ENCODE measurements at places on chromosomes 6 and 20.

DNA sequence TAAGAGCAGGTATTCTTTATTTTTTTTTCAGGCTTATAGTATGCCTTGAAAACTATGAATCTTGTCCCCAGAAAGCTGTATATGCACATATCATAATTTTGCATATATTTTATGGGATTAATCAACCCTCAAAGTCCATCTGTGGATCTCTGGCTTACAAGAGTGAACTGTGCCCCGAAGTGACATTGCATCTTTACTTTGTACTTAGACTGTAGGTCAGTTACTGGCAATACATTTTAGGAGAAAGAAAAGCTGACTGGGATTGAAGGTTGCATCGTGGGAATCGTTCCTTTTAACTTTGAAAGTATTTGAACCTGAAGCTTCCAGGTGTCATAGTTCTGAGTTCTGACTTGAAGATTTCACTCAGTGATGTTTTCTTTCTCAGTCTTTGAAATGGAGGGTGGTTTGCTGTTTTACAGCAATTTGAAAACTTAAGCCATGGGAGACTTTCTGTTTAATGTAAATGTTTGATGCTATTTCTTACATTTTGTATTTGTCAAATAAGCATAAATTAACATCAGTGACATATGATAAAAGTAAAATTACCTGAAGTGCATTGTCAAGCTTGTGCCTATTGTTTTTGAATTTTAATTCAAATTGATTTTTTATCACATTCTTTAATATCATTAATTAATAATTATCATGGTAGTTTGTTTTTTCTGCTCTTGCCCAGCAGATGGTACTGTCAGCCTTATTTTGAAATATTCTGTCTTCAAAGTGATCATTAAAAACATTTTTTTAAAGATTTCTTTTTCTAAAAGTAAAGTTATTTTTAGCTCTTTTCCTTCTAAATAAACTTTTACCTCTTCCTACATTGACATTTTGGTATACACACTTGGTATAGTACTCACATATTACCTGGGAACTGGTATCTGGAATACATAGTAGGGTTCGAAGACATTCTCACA lies 29.0 kb downstream of the L3MBTL3 start:
- no peak for DNase-seq

DNA sequence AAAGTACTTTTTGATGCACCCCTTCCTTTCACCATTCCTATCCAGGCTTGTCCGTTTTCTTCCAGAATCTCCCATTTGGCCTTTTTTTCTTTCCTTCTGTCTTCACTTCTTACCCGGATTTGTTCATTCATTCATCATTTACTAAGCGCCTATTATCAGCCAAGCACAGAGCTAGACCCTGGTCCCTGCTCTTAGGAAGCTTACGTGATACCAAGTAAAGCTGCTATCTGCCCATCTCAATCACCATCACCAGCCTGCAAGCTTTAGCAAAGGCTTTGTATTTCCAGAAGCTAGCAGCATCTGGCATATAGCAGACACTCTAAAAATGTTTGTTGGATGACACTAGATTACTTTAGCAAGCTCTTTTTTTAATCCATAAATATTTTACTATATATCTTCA lies 4.8 kb downstream of the NDRG3 start:
- DNase-seq: no peak

DNA sequence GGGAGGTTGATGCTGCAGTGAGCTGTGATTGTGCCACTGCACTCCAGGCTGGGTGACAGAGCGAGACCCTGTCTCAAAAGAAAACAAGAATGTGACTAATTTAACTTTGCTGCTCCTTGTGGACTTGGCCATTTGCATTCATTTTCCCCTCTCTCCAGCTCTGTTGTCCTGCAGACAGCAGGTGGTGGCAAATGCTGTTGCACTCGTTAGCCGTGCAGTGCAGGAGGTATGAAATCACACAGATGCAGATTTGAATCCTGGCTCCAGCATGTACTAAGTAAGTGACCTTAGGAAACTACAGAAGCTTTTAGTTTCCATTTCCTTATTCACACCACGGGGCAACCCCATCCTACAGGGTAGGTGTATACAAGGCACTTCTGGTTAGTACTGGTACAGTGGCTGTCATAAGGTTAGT lies 9.6 kb upstream of the BEND3 start:
- DNase-seq: no peak

GRCh38 chr6:42482174-42482573 lies 30.4 kb upstream of the TRERF1 start:
- no peak for DNase-seq

DNA sequence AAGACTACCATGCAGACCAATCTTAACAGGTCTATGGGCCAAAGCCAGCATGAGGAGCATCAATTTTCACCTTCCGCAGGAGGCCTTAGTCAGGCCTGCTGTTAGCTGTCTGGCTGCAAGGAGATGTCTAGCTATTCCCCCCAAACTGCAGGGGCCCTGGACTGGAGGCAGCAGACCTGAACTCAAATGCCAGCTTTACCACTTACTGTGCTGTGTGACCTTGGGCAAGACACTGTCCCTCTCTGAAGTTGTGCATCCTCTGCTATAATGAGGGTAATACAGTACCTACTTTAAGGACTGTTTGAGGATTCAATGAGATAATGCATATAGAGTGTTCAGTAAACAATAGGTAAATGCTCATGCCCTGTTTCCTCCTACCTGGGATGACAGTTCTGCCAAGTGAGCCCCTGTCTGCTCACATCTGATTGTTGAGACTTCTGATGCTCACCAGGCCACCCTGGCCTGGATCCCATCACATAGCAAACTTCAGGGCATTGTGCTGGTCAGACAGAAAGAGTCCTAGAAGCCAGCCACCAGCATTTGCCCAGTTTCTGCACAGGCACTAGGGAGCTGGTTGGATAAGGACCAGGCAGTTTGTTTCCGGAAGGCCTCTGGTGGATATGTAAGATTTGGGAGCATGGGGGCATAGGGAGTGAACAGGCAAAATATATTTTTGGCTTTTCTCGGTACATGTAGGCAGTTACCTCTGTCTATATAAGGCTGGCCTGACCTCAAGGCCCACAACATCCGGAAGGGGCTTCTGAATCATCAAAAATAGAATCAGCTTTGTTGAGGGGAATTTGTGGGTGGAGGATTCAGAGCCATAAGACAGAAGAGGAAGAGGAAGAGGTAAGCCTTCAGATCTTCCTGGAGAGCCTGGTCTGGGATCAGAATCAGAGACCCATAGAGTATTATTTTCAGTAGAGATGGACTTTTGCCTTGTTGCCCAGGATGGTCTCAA lies 2.3 kb upstream of the OCSTAMP start:
- no peak for DNase-seq

- DNase-seq: no peak
These were observed 4.6 kb downstream of the PTPN1 start for GRCh38 chr20:50514750-50515149.

- DNase-seq: no peak
These were observed 70.5 kb downstream of the FAM217A start for GRCh38 chr6:4008324-4009047.

GRCh38 chr6:130046671-130047070 lies 28.3 kb downstream of the L3MBTL3 start:
- DNase-seq: no peak

DNA sequence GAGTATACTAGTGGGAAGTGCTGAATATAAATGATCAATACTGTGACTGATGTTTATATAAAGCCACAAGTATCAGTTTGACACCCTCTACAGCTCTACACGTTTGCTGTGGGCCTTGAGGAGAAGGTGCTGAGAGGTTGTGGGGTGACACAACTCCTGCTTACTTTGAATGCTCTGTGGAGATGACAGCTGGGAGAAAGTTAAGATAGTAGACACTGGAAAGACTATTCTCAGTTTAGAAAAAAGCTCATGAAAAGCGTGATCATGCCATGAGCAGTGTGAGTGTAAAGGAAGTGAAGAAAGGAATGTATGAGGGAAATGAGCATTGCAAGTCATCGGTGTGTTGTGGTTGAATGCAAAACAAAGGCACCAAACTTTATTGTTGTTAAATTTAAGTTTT lies 215.8 kb downstream of the UTRN start:
- no peak for DNase-seq

GRCh38 chr20:973785-974194 lies 28.3 kb downstream of the RSPO4 start:
- no peak for DNase-seq

GRCh38 chr20:61748376-61748775 lies 317.3 kb downstream of the TAF4 start:
- DNase-seq: no peak

GRCh38 chr20:62815066-62815991 lies 1.5 kb upstream of the COL9A3 start:
- DNase-seq: peak; percentile 68

GRCh38 chr20:37350649-37351574 lies 5.0 kb downstream of the SRC start:
- no peak for DNase-seq

- no peak for DNase-seq
These were observed 524.5 kb downstream of the BMP2 start for GRCh38 chr20:7291946-7292345.

DNA sequence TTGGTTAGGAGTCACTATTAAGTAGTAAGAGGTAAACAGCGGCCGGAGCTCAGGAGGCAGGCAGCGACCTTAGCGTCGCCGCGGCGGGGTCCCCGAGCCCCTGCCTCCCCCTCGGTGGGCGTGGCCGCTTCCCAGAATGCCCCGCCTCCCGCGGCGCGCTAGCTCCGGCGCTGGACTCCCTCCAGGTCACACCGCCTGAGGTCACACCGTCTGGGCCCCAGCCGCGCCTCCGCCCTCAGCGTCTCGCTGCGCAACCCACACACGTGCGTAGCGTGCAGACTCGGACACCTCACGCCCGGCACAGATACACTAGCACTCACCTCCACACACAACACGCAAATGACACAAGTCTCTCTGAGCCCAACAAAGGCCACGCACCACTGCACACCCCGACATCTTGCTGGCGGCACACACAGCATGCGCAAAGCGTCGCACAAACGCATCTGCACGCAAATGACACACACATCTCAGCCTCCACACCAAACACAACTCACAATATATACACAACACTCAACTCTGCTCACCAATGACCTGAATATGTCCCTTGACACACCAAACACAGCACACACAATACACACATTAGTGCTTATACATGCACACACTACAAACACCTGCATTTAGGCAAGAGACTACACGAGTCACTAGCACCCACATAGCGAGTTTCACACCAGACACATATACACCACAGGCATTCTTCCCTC lies 17.6 kb upstream of the CDKN1A start:
- no peak for DNase-seq

DNA sequence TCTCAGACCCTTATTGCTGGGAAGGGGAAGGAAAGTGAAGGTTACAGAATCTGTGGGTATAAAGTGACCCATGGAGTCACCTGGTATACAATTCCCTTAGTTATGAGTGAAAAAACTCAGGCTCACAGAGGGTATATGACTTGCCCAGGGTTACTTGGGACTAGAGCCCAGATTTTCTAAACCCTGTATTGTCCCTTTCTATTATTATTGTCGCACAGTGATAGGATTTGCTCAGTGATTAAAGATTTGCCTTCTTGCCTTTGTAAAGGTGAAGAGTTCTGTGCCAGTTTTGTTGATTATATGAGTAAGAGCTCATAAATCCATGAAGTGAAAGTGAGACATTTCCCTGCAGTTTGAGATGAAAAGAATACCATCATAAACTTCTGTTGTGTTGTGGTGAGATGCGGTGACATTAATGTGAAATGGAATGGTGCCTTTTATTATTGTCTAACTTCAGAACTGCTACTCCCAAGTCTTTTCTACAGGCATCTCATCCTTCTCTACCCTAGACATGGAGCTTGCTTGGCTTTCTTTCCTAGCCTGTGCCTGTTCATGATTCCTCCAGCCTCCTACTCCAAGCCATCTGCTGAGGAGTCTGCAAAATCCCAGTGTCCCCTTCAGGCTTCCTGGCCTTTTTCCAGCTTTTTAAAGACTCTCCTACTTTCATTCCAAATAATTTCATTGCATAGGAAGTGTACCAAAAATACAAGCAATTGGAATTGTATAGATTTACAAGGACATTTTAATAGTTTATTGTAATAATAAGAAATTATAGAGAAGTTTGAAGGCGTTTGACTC lies 33.5 kb upstream of the ADIG start:
- DNase-seq: no peak

- DNase-seq: no peak
These were observed 11.4 kb downstream of the GPX5 start for GRCh38 chr6:28537065-28537464.

GRCh38 chr6:32956176-32956575 lies 3.3 kb upstream of the HLA-DMA start:
- DNase-seq: no peak

GRCh38 chr20:33732166-33732970 lies 572 bp downstream of the ZNF341 start:
- no peak for DNase-seq

- no peak for DNase-seq
These were observed 44.3 kb downstream of the PHACTR1 start for GRCh38 chr6:12760911-12761310.

DNA sequence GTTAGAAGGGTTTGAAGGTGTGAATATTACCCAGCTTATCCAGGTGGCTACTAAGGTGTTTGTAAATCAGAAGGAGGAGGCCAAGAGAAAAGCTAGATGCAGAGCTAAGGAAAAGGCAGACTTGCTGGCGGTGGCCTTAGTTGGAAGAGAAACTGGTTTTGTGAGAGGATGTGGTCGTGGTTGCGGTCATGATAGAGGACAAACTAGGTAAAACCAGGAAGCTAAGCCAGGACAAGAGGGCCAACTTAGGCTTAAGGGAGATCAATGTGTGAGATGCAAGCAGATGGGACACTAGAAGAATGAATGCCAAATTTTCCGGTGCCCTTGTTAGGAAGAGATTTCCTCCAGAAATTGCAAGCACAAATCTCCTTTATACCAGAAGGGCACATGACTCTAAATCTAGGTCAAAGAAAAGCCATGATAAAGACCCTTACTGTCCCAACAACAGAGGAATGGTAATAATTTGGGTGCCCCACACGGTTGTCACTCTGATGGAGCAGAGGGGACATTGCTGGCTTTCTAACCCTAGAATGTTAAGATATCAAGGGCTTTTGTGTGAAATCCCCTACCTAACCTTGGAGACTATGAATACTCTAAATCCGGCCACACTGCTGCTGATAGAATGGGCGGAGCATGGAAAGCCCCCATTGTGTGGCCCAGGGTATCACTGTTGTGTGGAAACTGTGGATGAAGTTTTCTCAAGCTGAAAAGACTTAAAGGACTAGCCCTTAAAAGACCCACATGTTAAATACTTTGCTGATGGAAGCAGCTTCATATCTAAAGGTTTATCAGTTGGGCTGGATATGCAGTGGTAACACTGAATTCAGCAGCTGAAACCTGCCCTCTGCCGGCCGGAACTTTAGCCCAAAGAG lies 7.8 kb downstream of the IL22RA2 start:
- DNase-seq: no peak

- no peak for DNase-seq
These were observed 60.2 kb downstream of the ASXL1 start for GRCh38 chr20:32418376-32418775.

DNA sequence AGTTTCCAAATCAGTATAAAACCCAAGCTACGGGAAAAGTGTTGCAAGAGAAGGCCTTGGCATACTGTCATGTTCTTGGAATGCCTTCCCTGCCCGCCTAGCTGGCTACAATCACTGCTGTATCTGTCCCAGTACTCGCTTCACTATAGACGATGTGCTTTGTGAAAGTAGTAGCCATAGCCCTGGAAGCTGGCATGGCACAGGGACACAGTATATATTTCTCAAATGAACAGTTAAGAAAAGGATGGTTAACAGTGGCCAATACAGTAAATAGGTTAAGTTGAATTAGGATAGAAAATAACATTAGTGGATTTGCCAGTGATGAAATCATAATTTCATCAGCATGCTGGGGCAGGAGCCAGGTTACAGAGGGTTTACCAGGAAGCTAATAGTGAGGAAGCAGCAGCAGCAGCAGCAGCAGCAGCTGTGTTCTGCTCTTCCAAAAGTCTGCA lies 499.3 kb downstream of the CDKAL1 start:
- DNase-seq: no peak

GRCh38 chr6:6823568-6824224 lies 235.2 kb downstream of the LY86 start:
- DNase-seq: no peak
